Mesenteric fat pad (tissue), 1 donor: ENCODE measurements at places on chromosomes 13 and 19.

- no peak for DNase-seq
Measured at GRCh38 chr19:4976401-4977298, 7.7 kb downstream of the KDM4B start.

DNA sequence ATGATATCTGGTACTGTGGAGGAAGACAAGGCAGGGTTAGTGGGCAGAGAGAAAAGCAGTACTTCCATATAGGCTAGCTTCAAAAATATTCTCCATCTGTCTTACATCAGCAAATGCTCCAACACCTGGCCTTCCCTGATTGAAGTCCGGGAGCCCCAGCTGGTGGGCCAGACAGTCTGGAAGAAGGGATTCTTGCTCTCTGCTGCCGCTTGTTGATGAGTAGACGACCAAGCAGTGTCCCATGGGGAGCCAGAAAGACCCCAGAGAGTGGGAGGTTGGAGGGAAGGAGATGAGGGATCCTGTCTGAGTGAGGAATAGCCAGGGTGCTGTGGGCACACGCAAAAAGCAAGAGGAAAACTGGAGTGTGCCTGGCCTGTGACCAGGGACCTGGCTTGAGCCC, 95.1 kb downstream of the ATP8A2 start:
- DNase-seq, result no peak

GRCh38 chr19:38543807-38544568, 73.8 kb downstream of the MAP4K1 start:
- no peak for DNase-seq

DNA sequence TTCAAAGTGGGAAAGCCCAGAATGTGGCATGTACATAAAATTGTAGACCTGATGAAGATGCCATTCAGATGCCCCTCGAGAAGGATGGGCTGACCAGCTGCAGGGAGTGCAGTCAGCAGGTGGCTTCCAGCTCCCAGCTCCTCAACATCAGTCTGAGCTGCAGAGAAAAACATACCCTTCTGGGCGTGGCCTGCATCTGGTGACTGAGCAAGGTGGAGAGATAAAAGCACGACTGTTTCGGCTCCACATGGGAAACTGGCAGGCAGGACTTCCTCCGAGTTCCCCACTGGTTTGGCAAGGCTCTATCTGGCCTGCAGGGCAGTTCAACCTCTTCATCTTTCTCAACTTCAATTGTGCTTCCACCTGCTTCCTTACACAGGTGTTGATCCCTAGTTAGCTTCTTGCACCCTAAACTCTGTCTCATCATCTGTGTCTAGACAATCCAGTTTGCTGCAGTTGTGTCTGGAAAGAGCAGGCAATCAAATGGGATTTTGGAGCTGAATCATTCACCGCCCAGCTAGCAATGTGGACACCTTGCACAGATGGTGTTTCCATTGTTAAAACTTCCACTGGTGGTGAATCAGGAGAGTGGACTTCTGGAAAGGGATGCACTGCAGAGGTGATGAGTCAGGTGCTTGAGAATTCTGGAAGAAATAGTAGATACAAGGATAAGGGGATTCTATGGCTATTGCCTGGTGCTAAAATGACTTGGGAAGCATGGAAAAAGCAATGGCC, 56.8 kb downstream of the POLR1D start:
- no peak for DNase-seq

DNA sequence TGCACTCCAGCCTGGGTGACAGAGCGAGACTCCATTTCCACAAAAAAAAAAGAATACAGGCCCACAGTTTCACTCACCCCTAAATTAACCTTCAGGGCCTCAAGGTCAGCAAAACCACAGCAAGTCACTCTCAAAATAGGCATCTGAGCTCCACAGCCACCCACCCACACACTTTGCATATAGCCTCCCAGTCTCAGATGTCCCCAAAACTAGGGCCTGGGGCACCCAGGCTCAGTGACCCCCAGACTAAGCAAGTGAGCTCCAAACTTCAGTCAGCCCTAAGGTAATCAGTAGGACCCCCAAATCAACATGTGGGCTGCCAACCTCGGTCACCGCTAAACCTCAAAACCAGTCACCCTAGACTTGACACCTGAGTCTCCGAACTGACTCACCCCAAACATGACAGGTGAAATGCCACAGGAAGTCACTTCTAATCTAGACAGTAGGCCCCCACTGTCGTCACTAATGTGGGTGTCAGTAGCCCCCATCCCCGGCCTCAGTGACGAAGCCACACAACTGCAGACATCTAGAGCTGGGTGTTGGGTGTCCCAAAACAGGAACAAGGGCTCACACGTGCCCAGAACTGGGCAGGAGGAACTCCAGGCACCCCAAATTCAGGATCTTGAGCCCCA, 13.9 kb downstream of the RABAC1 start:
- no peak for DNase-seq

GRCh38 chr13:32537580-32538142, 934 bp downstream of the N4BP2L2 start:
- DNase-seq, result no peak

DNA sequence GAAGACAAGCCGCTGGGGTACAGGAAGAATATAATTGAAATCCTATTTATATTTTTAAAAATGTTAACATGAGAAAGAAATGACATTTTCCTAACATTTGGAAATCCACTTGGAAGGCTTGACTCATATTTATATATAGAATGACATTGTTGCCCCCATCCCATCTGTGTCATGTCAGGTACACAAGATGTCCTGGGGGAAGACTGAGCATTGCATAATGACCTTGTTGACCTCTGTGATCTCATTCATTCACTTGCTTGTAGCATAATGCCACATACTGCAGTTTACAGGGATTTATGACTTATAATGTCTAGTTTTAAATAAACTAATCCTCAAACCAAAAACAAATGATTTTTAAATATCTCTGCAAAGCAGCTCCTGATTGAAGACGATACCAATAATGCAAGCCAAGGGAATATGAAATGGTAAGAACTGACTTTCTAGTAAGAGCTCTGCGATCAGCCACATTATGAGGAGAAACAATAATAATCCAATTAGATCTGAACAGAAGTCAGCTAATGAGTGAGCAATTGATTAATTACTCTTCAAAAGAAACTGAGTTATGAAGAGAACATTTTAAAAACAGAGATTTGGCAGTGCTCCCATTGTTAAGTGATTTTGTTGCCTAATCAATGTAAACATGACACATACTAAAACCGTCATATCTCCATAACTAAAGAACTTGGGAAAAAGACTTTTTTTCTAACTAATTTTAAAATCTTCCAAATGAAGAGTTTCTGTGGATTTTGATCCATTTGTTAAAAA, 21.2 kb upstream of the VWA8 start:
- DNase-seq, result no peak

GRCh38 chr13:85508683-85509329, 290.4 kb downstream of the SLITRK6 start:
- DNase-seq, result no peak

GRCh38 chr13:42891591-42891990, 100.5 kb downstream of the EPSTI1 start:
- DNase-seq, result no peak

GRCh38 chr19:39515551-39516191, 732 bp downstream of the SELENOV start:
- no peak for DNase-seq

GRCh38 chr19:2219726-2220125, 16.4 kb downstream of the PLEKHJ1 start:
- no peak for DNase-seq

DNA sequence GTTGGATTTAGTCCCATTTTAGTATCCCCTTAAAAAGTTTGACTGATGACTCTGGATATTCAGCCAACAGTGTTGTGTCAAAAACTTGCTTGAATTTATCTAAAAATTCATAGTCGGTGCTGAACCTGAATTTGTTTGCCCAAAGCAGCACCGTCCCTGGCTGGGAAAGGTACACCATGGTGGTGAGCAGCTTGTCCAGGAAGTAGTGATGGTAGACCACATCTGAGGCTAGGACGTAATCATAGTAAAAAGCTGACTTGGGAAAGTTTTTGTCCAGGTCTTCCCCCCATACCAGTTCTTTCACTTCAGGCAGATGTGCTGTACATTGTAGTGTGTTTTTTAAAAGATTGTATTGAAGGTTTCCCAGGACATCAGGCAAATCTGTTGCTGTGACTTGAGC, 8.8 kb downstream of the METTL21C start:
- no peak for DNase-seq

GRCh38 chr19:39155114-39155700, 29.6 kb downstream of the PAK4 start:
- no peak for DNase-seq

DNA sequence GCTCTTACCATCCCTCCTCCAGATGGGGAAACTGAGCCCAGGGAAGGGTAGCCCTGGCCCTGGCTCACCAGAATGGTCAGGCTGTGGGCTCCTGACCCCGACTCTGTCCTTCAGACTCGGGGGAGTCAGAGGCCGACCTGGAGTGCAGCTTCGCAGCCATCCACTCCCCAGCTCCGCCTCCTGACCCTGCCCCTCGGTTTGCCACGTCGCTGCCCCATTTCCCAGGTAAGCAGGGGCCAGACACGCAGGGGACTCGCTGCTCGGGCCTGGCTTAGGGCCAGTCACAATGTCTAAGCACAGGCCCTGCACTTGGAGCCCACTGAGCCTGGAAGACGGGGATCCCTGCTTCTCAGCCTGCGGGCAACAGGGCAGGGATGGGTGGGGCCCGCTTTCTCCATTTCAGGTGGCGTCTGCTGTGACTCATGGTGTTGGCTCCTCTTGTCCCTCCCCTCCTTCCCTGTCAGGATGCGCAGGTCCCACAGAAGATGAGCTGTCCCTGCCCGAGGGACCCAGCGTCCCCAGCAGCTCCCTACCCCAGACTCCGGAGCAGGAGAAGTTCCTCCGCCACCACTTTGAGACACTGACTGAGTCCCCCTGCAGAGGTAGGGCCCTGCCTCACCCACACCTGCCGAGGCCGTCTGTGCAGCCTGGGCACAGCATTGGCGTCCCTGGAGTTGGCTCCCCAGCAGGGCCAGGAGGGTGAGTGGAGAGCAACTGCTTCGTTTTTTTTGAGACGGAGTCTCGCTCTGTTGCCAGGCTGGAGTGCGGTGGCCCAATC, 9.2 kb upstream of the OVOL3 start:
- no peak for DNase-seq

- no peak for DNase-seq
Measured at GRCh38 chr13:113791226-113791625, 32.2 kb downstream of the TMEM255B start.

DNA sequence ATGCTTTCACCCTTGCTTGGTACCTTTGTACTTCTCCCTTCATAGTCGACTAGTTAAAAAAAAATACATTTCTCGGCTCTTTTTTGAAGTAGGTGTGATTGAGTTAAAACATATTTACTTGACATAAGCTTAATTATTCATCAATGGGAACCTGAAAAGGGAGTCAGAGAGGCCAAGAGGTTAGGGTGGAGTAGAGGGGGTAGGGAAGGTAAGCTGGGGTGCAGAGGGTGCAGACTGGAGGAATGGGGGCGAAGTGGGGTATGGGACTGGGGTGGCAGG, 701 bp upstream of the HIF3A start:
- DNase-seq, result no peak

DNA sequence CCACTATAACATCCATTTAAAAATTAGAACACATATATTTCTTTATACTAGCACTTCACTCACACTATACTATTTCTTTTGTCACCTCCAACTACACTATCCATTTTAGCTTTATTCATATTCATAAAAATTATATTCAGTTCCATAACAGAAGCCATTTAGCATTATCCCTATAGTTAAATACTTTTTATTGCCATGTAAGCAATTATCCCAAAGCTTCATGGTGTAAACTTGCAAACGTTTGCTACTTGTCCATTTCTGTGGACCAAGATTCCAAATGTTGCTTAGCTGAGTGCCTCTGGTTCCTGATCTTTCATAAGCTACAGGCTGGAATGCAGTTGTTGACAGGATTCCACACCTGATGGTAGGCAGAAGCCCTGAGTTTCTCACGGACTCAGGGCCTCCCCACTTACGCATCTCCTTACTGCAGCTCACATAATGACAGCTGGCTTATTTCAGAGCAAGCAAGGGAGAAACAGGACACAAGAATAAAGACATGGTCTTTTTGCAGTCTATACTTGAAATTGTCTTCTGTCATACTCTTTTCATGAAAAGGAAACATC, 1584.8 kb downstream of the SLITRK5 start:
- no peak for DNase-seq

- DNase-seq, result no peak
Measured at GRCh38 chr19:3184847-3185460, 776 bp upstream of the NCLN start.

DNA sequence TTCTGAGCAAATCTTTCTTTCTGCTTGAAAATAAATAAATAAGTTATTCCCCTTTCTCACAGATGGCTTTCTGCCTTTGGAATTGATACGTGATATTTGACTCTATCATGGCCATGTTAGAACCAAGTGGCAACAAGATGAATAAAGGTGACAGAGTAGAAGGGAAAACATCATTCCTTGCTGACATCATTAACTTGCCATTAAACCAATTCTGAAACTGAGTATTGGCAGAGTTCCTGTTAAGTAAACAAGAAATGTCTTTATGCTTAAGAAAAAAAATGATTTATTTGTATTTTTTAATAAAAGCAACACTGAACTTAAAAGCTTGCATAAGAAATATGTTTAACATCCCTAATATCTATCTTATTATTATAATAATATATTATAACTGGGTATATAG, 828.1 kb downstream of the PCDH9 start:
- no peak for DNase-seq

DNA sequence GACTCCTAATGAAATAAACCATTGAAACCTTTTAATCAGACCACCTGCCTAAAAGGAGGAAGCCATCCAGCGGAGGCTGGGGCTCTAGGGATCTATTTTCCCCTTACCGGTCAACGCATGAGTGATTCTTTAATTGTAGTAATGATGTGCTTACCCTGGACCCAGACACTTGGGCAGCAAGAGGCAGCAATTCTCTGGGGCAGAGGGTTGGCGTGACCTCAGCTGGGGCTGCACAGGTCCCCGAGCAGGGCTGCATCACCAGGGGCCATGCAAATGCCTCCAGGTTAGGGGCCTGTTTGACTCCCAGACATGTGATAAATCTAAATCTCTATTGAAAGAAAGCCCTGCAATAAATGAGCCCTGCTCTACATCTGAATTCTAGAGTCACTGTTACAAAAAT, 194.2 kb upstream of the TSHZ3 start:
- DNase-seq, result no peak

- no peak for DNase-seq
Measured at GRCh38 chr19:2149980-2150793, 1.2 kb downstream of the AP3D1 start.

DNA sequence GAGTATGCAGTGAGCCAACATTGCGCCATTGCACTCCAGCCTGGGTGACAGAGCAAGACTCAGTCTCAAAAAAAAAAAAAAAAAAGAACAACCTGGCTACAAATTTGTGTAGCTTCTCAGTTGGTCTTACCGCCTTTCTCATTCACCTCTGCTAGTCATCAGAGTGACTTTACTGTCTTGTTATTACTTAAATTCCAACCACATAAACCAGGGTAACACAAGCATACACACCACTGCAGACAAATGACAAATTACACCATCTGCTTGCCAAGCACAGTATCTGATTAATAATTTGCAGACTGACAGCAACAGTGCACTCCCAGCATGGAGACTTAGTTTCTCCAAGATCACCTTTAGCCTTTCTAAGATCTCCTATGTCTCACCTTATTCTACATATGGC, 11.0 kb downstream of the ZNF14 start:
- no peak for DNase-seq

- DNase-seq, result no peak
Measured at GRCh38 chr13:39144941-39145533, 106.8 kb downstream of the NHLRC3 start.
